ENCODE measurements at places on chromosomes 2 and 18. TPM values are rescaled to one million over a fixed set of nuclear protein-coding genes. Genes with fewer than 3 reads are reported as not detected.

DNA sequence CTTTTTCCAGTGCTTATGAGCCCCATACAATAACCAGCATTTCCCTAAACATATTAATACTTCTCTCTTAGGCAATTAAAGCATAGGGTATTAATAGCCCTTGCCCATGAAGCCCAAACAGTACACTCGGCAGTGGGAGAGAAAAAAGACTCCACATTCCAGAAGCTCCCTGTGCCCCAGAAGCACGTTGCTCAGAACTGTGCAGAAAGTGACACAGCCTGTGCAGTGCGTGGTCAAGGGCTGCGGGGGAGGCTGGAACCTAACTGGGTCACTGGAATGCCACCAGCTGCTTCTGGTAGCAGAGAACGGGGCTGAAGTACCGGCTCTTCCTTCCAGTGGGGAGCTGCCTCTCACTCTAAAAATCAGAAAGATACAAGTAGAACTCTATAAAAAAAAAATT is 32.7 kb downstream of the EIPR1 start:
- DNase-seq, result no peak

- DNase-seq, result no peak
Measured at GRCh38 chr2:34567128-34567527, 968.0 kb upstream of the FAM98A start.

GRCh38 chr18:4193086-4193485 is 262.0 kb downstream of the DLGAP1 start:
- no peak for DNase-seq

- DNase-seq, result no peak
Measured at GRCh38 chr2:98505311-98505808, 60.7 kb downstream of the INPP4A start.

GRCh38 chr2:45941531-45942236 is 290.2 kb downstream of the PRKCE start:
- DNase-seq, result no peak

GRCh38 chr2:56088411-56088810 is 95.4 kb upstream of the CCDC85A start:
- no peak for DNase-seq

- no peak for DNase-seq
Measured at GRCh38 chr2:175309799-175310198, 128.3 kb upstream of the ATP5MC3 start.

- no peak for DNase-seq
Measured at GRCh38 chr2:38218591-38218991, 142.6 kb upstream of the CYP1B1 start.

DNA sequence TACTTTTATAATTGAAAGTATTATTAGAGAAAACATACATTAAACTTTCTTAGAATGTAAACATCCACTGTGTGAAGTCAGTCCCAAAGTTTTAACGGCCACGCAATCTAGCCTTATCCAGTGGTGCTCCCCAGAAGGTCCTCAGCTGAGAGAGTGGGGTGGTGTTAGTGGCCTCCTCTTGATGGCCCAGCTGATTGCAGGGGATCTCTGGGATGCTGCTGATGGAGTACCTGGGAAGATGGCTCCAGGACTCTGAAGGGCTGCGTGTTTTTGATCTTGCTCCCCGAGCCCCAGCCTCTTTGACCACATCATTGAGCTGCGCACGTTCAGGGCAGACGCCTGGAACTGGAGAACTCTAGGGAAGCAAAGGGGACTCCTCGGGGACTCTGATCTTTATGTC is 181.4 kb downstream of the FAM210A start:
- peak; percentile 9 for DNase-seq

DNA sequence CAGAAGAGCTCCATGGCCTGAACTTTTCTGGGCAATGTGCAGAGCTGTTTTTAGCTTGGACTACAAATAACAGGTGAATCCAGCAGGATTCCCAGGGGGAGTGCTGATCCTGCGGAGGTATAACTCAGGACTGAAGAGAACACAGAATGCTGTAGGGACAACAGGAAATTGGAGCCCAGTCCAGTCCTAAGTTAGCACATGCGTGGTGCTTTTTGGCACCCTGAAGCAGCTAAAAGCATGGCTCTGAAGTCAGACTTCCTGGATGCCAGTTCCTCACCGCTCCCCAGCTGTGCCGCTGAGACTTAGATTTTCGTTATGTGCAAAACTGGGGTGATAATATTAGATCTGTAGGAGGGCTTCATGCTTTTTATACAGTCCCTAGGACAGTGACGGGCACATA is 58.6 kb downstream of the GALR1 start:
- DNase-seq, result no peak

DNA sequence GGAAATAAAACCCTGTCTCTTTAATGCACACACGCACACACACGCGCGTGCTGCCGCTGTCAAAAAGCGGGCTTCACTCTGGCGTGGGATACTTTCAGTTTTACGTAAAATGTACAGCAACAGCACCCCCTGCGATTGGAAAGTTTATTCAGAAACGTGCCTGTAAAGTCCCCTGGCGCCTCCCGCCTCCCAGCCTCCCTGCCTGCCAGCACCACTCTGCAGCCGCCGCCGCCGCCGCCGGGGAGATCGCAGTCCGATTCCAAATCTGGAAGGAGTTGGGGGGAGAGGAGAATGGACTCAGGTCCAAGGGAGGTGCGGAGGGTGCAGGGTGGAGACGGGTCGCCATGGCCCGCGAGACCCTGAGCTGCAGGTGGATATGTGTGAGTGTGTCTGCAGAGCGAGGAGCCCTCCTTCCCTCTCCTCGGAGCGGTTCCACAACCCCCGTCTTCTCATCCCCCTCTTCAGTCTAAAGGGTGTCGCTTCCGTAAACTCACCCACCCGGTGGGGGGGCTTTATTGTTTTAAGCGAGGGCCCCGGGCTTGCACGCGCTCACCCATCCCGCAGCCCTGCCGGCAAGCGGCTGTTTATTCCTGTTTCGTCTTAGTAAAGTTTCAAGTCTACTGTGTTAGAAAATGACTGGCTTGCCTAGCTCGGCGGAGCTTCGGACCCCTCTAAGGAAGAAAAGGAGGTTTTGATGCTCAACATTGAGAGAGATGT is 1.8 kb upstream of the BCL11A start:
- DNase-seq, result peak; percentile 83

- DNase-seq, result peak; percentile 38
Measured at GRCh38 chr18:845152-845819, 33.2 kb upstream of the YES1 start.

- no peak for DNase-seq
Measured at GRCh38 chr2:203688798-203689197, 17.6 kb upstream of the CD28 start.

The CYTIP gene
- total RNA-seq, result 5.9 TPM

GRCh38 chr2:134555411-134555810 is 163.4 kb downstream of the TMEM163 start:
- no peak for DNase-seq

The CRYGC gene
- total RNA-seq, result not detected

DNA sequence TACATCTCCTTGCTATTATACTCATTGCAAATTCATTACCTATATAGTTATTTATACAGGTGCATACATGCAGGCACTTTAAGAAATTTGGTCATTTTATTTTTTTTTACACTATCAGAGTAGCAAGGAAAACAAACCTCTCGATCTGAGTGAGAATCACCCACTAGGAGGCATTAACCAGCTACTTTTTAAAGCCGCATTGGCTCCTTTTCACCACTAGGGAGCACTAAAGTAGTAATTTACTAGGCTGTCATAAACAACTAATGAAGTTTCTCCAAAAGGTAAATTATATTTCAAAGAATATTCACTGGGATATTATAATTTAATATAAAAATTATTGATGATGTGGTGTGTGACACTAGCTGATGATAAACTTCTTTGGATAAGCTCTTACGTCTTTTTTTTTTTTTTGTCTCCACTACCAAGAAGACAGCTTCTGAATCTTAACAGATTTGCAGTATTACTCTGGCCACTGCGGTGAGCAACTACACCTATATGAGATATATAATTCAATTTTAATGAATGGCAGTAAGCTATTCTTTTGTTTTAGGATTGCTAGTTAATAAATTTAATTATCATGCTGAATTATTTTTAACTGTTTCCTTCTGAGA is 101.9 kb downstream of the NOL4 start:
- peak; percentile 32 for DNase-seq

- DNase-seq, result no peak
Measured at GRCh38 chr2:144712550-144712940, 192.6 kb upstream of the ZEB2 start.

The BMP10 gene
- not detected for total RNA-seq

GRCh38 chr18:457140-457519 is 43.4 kb downstream of the COLEC12 start:
- no peak for DNase-seq

DNA sequence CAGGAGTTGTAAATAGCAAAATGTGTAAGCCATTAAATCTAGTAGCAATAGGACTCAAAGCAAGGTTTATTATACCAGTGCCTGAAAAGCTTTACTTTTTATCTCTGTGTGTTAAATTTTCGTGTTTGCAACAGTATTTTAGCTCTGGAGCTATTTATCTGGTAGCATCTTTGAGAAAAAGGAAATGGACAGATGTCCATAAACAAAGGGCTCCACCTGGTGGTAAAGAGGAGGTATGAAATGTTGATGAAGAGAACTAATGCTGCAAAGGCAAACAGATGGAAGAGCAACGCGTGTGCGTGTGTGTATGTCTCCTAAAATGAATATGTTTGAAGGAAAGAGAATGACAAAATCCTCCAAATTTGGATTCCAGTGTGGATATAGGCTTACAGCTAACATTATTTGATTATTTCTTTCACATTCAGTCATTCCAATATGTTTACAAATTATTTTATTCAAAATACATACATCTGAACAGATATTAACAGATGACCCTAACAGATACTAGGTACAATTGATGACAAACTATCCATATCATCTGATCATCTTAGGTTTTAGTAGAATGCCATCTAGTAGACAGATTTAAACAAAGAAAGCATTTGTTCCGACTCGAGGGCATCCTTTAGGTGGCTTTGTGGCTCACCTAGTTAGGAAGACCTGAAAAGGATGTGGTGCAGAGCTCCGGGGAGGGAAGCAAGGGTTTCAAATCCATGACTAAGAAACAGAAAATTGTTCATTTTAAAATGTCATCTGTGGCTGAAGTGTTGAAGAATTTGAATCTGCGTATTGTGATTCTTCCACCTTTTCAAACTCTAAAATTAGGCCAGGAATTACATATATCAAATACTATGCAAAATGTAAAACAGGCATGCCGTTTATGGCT is 383.3 kb downstream of the MTX2 start:
- DNase-seq, result peak; percentile 25

DNA sequence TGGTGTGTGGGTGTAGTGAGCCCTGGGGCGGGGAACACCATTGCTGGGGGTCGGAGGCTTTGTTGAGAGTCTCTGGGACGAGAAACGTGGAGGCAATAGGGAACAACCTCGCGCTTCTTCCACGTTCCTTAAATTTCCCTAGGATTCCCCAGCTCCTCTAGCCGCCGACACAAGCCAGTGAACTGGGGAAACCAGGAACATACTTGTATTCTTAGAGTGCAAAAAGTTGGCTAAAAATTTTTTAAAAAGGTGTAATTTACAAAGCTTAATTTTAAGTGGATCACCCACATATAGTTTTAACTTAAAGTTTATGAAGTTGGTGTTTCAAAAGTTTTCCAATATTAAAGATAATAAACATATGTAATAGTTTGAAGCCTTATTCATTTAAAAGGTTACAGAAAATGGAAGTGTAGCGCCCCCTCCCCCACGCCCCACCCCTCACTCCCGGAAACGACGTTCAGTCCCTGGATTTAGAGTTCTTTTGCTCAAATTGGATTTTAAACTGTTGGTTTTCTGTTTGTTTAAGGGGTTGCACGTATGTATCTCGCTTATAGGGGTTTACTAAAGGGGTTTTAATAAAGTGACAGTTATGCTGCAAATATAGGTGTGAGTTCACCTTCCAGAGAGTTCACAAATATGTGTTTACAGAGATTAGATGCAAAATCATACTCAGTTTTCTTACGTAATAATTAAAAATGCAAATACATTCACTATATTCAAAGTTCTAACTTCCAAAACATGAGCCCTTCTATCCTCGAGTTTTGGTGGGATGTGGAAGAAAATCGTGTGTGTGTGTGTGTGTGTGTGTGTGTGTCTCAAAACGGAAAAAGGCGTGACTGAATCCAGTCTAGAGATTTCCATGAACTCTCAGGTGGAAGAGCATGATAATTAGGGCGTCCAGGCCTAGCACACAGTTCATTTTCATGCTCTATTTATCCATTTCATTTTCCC is 872 bp downstream of the DSG2 start:
- DNase-seq, result peak; percentile 67

- DNase-seq, result no peak
Measured at GRCh38 chr2:109549016-109549590, 64.7 kb downstream of the SEPTIN10 start.

DNA sequence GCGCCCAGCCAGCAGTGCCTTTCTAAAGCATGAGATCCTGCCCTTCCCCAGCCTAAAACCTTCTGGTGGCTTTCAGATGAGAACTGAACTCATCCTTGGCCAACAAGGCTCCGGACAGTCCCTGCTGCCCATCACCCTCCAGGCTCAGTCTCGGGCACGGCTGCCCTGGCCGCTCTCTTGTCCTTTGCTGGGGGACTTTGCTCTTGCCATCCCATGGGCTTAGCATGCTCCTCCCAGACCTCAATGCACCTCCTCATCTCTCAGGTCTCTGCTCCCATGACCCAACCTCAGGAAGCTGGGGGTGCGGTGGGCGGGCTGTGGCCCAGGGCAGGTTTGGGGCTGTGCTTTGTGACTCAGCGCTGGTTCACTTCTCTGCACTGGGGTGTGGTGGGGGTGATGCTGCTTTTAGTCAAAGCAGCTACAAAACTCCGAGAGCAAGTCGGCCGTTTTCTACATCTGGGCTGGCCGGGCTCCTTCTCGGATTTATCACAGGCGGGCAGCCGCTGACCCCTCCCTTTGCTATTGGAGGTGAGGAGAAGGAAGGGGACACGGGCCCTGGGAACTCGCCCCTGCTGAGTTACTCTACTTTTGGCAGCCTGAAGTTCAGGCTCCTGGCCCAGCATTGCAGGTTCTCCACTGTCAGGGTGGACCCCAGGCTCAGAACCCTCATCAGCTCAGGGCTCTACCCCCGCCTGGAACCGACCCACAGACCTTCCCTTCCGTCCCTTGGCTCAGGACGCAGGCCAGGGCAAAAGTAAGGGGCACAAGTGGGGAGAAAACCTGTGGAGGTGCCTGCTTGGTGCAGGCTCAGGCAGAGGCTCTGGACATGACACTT is 90.6 kb upstream of the TAF1B start:
- no peak for DNase-seq

The FBXO48 gene
- total RNA-seq, result 2.3 TPM

The PRSS56 gene
- not detected for total RNA-seq

DNA sequence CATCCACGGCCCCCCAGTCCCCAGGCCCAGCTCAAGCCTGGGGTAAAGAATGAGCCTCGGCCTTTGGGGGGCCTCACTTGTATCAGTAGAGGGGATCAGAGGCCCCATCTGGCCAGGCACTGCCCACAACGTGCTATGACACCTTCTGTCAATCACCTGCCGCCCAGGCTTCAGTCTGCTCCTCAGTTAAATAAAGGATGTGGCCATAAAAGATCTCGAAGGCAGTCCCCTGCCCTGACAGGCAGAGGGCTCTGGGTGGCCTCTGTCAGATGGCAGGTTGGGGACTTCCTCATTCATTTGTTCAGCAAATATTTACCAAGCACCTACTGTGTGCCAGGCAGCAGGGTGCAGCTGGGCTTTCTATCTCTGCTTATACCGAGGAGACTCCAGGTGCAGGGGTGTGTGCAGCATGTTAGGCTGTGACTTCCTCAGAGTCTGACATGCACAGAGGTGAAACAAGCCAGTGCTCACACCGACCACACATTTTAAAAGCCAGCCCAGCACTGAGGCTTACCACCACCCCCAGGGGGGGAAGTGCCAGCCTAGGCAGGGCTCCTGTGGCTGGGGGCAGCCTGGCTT is 166.4 kb downstream of the GALNT1 start:
- no peak for DNase-seq
